Nasal cavity respiratory epithelium epithelial cell of viscerocranial mucosa (primary cell): ENCODE measurements at places on chromosomes 2 and 18. TPM values are rescaled to one million over a fixed set of nuclear protein-coding genes. Genes with fewer than 3 reads are reported as not detected.

The ATOH8 gene
- 0.07 TPM in 1 of 2 replicates, not detected in the other for total RNA-seq

The KANSL3 gene
- total RNA-seq, result 24.9 and 36.7 TPM in 2 replicates

The GPAT2 gene
- under 0.01 and 0.07 TPM in 2 replicates for total RNA-seq

The REEP1 gene
- total RNA-seq, result under 0.01 TPM in 1 of 2 replicates, not detected in the other

The RIOK3 gene
- 148 and 173 TPM in 2 replicates for total RNA-seq

The RUFY4 gene
- total RNA-seq, result not detected in 2 replicates

The SULT1C4 gene
- total RNA-seq, result not detected in 2 replicates
